ENCODE measurements at places on chromosomes 7 and 10.

GRCh38 chr7:37393476-37393875 lies 55.2 kb downstream of the ELMO1 start:
- no peak for DNase-seq

DNA sequence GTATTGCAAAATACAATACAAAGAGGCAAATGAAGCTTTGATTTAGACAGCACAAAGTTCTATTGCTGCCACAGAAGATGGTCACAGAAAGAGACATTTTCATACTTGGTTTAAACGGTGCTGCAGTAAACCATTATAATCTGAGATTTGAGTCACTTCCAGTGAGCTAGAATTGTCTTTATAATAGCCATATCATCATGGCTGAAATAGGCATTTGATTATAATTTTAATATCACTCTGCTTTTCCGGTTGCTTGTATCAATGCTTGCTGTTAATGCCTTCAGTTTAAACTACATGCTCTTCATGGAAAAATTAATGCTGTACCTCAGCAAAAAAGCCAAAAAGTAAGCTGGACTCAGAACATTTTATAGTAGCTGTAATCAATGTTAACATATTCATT lies 48.5 kb downstream of the CPEB3 start:
- DNase-seq = no peak

DNA sequence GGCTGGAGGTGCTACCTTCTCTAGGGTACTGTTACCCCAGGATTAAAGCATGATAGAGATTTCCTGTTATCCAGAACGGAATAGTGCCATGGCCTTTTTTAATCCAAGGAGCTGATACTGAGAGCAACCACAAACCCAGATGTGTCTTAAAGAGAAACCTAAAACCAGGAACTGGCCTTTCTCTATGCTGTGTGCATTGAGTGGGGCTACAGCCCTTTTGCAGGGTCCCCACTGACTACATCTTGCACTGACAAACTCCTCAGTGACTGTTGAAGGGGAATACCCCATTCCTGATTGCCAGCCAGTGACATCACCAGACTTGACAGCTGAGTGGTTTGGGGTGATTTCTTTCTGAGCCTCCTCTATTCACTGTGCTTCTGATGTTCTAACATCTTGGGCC lies 81.9 kb upstream of the CAPZA2 start:
- DNase-seq = no peak

DNA sequence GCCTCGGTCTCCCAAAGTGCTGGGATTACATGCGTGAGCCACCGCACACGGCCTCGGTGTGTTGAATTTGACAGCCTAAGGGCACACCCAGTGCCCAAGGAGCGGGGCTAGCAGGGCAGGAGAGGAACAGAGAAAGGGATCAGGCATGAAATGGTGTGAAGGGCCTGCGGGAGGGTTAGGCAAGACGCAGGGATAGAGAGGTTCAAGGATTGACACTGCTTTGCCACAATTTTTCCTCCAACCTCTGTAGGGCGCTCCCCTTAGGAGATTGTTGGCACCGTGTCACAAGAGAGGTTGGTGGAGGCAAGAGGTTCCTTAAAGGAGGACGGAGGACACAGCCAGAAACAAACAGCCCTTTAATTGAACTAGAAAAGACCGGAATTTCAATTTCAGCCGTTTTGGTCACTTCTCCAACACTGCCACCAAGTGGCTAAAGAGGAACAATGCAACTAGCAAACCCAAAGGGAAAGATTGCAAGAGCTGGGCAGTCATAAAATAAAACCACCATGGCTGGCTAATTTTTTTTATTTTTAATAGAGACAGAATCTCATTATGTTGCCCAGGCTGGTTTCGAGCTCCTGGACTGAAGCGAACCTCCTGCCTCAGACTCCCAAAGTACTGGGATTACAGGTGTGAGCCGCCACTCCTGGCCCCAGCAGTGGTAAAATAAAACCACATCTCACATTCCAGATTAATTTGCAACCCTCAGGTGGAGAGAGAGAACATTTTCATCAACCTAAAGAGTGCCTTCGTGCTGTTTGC lies 6.9 kb upstream of the CREB3L2 start:
- DNase-seq = no peak

GRCh38 chr10:119677126-119677525 lies 25.9 kb downstream of the BAG3 start:
- no peak for DNase-seq

DNA sequence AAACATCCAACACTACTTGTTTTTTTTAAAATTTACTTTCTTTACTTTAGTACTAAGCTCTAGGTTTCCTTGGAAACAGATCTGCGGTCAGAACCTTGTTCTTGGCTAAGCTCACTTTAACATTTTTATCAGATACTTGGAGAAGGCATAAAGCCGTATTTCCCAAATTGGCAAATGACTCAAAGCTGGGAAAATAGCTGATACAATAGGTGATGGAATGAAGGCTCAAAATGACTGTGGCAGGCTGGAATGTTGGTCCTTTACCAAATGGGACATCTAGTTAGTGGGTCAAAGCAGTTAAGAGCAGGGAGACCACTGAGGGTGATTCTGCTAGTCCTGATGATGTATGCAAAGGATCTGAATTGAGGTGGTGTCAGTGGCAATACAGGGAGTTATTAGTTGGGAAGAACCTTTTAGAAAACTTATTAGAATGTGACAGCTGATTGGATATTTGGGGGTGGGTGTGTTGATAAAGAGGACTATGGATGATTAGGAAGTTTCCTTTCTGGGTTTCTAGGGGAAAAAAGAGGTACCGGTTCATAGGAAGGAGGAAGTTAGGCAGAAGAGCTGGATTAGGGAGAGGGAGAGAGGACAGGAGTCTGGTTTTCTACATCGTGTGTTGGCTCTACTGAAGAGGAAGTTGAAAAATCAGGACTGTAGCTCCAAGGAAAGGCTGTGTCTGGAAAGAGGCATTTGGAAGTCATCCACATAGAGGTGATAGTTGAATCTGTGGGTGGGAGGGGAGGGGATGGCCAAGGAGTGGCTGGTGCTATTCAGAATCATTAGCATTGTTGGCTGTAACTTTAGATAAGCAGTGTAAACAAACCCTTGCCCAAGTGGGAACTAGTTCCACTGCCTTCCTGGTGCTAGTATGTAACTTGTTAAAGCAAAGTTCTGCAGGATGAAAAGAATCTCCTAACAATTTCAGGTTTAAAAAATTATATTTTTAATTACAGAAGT lies 13.1 kb downstream of the PLCE1 start:
- no peak for DNase-seq

- peak; percentile 67 for DNase-seq
Observed at GRCh38 chr7:74379938-74380337, 73.8 kb upstream of the GTF2IRD1 start.

GRCh38 chr10:119209736-119210355 lies 2.5 kb downstream of the GRK5 start:
- no peak for DNase-seq

- no peak for DNase-seq
Observed at GRCh38 chr7:76282344-76283253, 19.9 kb upstream of the HSPB1 start.

DNA sequence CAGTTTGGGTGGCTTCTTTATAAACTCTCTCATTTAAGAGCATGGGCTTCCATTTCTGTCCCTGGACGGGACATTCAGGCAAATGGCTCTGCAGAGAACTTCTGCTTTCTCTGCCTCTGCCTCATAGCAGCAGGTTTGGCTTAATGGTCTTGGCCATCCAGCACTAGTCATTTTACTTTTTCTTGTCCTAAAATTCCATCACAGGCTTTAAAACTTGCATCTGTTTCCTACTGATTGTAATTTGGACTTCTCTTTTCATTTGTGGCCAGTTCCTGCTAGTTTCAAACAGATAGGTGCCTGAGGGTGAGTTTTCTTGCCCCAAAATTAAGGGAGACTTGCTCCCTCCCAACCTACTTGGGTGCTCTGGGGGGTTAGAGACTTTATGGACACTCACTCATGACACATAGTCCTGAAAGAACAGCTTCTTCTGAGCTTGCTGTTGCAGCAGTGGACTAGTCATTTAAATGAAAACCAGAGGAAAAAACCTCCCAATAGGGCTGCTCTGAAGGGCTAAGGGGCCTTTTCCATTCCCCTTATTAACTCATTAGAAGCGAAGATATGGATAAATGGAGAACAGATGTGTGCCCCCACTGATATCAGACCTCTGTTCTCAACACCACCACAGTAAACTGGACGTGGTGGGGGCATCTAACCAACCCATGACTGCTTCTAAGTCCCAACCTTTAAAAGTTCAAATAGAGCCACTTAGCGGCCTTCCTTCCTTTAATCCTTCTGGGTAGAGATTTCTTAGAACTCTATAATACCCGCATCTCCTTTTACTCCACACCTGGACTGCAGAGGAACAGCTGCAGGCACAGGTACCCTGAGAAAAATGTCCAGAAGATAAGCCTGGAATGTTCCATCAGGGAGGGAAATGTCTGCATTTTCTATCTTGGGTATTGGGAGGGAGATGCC lies 38.8 kb downstream of the SVOPL start:
- DNase-seq = no peak

- no peak for DNase-seq
Observed at GRCh38 chr10:91742229-91742628, 56.0 kb upstream of the TNKS2 start.

DNA sequence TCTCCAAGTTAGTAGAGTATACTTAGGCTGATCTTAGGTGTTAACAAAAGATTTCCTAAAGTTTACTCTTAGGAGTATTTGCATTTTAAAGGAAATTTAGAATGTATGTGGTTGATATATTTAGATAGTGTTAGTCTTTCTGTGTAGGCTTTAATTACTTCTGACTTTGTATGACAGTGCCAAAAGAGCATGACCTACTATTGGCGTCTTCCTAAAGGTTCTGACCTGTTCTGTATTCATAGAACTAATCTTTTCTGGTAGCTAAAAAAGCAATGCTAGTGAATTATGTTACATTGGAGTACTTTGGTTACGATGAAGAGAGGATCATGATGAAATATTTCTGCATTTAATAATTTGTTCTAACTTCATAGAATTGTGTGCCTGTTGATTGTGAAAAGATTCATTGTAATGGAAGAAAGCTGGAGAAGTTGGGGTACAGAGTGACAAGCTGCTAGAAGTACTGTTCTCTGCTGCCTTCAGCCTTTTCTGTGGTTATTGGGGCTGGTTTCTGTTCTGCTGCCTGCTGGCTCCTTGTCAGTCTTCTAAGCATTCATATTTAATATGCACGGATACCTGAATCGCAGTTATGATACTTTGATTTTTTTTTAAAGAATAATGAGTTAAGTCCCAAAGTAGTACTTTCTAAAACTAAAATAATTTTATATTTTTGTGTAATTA lies 13.2 kb downstream of the WAC start:
- DNase-seq = no peak

DNA sequence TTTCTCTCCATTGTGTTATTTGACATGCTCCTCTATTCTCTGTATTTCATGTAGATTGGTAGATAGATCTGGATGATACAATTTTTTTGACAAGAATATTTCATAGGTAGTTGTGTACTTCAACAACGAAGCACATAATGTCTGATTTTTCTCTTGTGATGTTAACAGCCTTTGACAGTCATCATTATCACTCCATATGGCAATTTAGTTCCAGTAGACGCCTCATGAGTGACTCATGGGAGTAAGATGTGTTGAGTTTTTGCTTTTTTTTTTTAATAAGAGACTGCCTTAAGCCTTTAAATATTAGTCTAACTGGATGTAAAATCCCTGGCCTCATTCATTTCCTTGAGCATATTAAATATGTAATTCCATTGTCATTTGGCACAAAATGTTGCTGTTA lies 123.5 kb upstream of the ZNF32 start:
- DNase-seq = no peak

GRCh38 chr7:23343806-23344475 lies 44.8 kb downstream of the MALSU1 start:
- no peak for DNase-seq

GRCh38 chr10:54667136-54667535 lies 133.9 kb downstream of the PCDH15 start:
- no peak for DNase-seq

DNA sequence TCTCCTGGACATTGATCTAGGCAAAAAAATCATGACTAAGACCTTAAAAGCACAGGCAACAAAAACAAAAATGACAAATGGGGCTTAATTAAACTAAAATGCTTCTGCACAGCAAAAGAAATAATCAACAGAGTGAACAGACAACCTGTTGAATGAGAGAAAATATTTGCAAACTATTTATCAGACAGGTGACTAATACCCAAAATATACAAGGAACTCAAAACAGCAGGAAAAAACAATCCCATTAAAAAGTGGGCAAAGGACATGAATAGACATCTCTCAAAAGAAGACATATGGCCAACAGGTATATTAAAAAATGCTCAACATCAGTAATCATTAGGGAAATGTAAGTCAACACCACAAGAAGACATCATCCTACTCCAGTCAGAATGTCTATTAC lies 166.8 kb downstream of the MTERF1 start:
- DNase-seq = no peak

DNA sequence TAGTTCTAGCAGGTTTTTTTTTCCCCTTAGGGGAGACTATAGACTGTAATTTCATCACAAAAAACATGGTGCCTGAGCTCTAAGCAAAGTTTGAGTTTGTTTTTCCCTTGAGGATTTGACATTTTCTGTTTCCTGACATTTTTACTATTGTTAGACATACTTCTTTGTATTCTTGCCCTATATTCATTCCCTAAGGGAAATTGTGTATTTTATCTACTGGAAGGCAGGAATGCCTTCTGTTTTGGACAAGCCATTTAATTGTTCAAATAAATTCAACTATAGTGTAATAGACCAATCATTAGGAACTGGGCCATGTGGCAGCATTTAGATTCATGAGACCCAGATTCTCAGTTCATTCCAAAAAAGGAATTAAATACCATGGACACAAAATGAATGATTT lies 335.0 kb downstream of the EXOC4 start:
- DNase-seq = no peak

- DNase-seq = no peak
Observed at GRCh38 chr10:103734731-103735130, 120.6 kb downstream of the SH3PXD2A start.
